ENCODE measurements at places on chromosomes 6 and 20. TPM values are rescaled to one million over a fixed set of nuclear protein-coding genes. Genes with fewer than 3 reads are reported as not detected.

Gene BTN3A1
- total RNA-seq, result 27.2 TPM

Gene PNPLA1
- total RNA-seq, result 0.14 TPM

Gene DEFB132
- total RNA-seq, result not detected

DNA sequence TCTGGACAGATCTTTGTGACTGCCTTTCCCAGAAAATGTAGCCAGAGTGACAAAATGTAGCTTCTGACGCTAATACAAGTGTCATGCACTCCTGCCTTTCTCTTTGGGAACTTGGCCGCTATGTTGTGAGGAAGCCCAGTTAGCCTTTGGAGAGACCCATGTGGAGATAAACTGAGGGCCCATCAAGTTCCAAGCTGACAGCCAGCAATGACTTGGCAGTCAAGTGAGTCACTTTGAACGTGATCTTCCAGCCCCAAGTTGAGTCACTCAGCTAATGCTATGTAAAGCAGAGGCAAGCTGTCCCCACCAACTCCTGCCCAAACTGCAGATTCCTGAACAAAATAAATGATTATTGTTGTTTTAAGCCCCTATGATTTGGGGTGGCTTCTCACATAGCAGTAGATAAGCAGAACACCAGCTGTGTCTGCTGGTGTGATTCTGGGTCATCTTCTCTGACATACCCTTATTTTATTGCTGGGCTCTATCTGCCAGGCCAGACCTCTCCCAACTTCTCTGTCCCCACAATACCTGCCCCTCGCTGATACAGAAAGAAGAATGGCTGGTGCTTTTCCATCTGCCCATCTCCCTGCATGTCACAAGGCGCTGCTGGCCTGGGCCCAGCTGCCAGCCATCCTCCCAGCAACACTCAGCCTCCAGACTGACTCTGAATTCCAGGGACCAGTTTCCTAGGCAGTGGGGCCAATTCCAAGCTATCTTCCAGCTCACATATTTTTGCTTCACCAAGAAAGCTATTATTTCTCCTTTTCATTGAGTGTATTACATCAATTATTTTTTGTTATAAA is 274.8 kb downstream of the LRFN2 start:
- no peak overlapping the region for H3K4me3 ChIP-seq
- H3K36me3 ChIP-seq, result no peaks in the 10 kb centered on the region
- H3K4me1 ChIP-seq, result no peaks in the 10 kb centered on the region
- DNase-seq, result no peak
- H3K27ac ChIP-seq, result no peak overlapping the region
